Epithelial cell of proximal tubule (primary cell): ENCODE measurements at places on chromosomes 1 and 21.
A peak's percentile ranks its signal among the peaks of the same experiment; 100 is the strongest.

DNA sequence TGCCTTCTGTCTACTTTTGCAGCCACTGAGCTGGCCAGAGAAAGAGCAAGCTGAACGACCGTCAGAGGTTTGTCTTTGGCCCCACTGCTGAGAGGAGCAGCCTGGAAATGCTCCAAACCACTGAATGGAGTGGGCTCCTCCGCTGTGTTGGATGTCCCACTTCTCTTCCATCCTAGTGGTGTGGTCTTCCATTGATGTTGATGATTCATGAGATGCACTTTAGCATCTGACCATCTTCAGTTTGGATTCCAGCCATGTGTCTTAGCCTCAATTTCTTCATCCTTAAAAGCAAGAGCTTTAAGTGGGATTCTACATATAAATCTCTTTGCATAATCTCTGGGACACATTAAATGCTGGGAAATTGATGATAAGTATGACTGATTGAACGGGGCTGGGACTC is 276.9 kb downstream of the SIPA1L2 start:
- no peak for DNase-seq

- no peak for DNase-seq
Measured at GRCh38 chr1:245698860-245699259, 544.1 kb downstream of the KIF26B start.

- peak; percentile 2 for DNase-seq
Measured at GRCh38 chr1:229479660-229480399, 28.3 kb downstream of the NUP133 start.

DNA sequence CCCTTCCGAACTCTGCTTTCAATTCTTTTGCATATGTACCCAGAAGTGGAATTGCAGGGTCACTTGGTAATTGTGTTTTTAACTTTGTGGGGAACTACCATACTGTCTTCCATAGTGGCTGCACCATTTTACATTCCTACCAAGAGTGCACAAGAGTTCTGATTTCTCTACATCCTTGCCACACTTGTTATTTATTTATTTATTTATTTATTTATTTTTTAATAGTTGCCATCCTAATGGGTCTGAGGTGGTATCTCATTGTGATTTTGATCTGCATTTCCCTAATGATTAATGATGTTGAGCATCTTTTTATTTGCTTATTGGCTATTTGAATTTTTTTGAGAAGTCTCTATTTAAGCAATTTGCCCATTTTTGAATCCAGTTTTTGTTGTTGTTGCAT is 422.4 kb downstream of the PTPRU start:
- DNase-seq: no peak

DNA sequence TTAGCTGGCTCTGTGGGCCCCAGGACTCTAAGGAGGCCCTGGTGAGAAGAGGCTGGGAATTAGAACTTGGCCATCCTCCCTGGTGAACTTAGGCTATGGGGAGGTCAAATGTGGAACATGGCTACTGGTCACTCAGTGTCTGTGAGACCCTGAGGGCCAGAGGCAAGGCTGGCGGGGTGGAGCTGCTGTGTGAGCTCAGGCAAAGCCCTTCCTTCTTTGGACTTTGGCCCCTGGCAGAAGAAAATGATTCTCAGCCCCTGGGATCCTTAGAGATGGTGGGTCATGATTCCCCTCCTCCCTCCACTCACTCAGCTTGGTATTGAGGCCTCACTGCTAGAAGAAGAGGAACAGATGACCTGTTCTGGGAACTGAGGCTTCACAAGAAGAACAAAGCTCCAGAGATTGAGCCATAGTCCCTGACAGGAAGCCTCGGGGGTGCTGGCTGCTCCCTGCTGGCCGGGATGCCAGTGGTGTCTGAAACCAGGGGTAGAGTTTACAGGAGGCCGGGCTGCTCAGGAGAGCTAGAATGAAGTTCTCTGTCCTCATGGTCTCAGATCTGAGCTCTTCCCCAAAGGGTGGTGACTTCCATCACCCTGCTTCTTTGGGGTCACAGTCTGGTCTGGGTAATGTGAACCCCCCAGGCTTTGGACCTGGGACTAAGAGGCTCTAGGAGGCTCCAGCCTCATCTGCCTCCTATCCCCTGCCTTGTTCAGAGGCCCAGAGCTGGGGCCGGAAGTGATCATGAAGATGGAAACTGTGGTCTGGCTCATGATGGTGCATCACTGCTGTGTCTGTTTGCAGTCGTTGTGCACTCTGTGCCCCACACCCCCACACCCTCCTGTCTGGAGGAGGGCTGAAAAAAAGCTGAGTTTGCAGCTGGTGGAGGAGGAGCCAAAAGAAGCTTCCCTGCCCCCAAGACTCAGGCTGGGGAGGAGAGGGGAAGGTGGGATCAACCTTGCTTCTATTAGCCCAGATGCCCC is 905 bp downstream of the BTBD19 start:
- no peak for DNase-seq

GRCh38 chr1:51558375-51558924 is 39.4 kb upstream of the EPS15 start:
- DNase-seq: no peak

DNA sequence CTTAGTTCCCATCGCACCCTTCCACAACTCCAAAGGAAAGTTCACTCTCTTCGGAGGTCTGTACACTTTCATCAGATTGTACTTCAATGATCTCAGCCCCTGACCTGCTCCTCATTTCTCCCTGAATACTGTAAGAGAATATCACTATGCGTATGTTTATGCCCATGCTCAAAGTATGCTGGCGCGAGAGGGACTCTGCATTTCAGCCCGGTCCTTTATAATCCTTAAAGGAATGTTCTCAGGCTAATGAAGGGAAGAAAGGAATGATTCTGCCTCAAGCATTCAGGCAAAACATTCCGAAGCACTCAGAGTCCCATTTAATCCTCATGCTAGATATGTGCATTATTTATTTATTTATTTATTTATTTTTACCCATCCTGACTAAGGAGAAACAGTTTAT is 76.8 kb downstream of the PLD5 start:
- no peak for DNase-seq

GRCh38 chr1:67887146-67887545 is 53.9 kb upstream of the GNG12 start:
- DNase-seq: no peak

- no peak for DNase-seq
Measured at GRCh38 chr1:19043579-19044443, 87.3 kb upstream of the IFFO2 start.

DNA sequence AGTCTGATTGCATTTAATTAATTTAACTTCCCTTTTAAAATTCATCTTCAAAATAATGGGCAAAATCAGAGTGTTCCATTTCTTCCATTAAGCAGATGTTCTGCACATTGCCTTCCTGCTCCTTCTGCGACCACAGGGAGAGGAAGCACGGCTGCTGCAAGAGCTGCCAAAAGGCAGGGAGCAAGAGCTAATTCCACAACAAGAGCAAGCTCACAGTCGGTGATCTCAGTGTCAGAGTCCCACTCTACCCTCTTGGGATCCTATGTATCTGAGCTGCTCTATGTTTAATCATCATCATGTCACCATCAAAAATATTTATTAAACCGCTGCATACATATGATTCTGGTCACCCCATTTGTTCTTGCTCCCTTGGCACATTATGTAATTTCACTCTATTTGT is 255.3 kb upstream of the CAMK1G start:
- DNase-seq: no peak

GRCh38 chr1:180563026-180563827 is 4.5 kb downstream of the OVAAL start:
- no peak for DNase-seq

GRCh38 chr1:47382399-47382983 is 33.6 kb upstream of the FOXE3 start:
- no peak for DNase-seq

DNA sequence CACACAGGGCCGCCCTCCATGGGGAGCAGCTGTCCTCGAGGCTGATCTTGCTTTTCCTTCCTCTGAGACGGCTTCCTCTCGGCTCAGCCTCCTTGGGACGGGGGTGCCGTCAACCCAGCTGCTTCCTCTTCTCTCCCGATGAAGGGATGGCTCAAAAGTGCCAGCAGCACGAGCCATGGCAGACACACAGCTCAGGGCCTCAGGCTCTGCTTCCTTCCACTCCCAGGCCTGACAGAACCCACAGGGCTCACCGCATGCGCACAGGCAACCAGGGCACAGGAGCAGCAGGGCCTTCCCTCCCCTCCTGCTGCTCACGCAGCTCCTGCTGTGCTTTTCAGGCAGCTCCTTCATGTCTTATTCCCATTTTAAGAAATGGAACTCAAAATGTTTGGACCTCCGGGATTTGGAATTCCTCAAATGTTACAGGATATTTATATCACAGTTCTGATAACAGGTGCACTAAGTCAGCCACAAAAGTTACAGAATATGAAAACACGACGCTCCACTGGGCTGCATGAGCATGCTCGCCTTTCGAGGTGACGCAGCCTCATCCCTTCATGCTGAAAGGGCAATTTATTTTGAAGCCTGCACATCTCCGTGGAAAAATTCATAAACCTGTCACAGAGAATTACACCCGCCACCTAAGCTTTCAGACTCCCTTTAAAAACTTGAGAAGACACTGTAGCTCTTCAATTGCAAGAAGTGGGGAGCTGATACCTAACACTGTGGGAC is 84.4 kb downstream of the HSF2BP start:
- DNase-seq: no peak

DNA sequence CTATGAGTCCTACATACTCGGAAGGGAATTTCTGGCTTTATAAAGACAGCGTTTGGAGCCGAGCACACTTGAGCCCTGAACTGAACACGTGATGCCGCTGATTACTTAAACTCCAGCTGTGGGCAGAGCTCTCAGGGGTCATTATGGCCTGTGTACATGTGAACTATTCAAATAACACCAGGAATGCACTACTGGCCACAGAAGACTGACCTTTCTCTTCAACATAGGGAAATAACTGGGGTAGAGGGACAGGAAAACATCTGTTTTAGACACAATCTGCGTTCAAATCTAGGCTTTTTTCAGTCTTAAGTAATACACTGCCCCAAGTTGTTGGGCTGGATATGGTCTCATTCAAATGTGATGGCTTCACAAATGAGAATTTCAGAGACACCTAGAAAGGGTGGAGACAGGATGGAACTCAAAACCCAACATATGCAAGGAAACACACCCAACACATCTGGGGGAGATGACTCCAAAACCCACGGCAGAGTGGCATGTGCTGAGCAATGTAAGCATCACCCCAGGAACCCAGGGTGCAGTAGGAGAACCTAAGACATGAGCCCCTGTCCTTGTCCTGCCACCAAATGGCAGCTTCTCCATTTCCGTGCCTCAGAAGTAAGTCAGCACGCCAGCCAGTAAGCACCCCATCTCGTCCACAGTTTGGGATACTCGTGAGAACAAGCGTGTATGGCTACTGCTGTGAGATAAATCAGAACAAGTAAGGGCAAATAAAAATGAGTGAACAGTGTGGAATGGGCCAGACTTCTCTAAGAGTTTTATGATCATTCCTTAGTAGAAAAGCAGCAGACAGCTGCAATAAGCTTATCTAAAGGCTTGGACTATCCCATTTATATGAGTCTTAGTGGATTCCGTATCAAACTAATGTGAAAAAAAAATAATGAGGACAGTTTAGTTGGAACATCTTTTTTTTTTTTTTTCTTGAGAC is 24.9 kb downstream of the NID1 start:
- DNase-seq: no peak

GRCh38 chr1:175597969-175598765 is 145.2 kb downstream of the TNR start:
- DNase-seq: peak; percentile 23

DNA sequence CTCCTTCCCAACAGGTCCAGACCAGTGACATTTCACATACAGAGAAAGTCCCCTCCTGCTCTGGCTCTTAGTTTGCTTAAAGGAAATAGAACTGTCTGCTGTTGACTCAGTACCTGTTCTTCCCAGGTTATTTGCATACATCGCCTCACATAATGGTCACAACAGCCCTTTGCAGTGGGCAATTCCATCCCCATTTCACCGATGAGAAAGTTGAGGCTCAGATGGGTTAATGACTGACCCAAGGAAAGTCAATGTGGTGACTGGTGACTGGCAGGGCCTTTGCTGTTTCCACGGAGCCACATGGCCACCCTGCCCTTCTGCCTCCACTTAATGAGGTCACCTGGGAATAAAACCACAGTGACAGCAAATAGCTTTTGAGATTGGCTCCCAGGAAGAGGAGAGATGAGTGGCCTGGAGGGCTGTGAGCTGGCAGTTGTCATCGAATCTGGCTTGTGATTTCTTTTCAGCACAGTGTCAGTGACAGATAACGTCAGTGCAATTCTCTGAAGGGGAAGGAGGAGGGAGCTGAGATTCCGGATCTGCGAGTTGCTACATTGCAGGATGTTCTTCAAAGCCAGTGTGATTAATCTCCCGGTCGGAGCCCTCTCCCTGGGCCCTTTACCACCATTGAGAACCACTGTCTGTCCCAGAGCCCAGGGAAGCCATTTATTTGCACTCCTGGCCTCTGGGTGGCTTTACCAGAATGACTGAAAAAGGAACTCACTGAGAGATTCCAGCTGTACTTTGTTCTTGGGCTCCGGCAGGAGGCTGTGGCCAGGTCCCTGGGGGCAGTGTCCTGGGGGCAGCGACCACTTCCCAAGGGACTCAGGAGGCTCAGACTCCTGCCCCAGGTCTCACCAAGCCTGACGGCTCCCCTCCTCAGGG is 117.2 kb downstream of the CNIH3 start:
- DNase-seq: no peak

DNA sequence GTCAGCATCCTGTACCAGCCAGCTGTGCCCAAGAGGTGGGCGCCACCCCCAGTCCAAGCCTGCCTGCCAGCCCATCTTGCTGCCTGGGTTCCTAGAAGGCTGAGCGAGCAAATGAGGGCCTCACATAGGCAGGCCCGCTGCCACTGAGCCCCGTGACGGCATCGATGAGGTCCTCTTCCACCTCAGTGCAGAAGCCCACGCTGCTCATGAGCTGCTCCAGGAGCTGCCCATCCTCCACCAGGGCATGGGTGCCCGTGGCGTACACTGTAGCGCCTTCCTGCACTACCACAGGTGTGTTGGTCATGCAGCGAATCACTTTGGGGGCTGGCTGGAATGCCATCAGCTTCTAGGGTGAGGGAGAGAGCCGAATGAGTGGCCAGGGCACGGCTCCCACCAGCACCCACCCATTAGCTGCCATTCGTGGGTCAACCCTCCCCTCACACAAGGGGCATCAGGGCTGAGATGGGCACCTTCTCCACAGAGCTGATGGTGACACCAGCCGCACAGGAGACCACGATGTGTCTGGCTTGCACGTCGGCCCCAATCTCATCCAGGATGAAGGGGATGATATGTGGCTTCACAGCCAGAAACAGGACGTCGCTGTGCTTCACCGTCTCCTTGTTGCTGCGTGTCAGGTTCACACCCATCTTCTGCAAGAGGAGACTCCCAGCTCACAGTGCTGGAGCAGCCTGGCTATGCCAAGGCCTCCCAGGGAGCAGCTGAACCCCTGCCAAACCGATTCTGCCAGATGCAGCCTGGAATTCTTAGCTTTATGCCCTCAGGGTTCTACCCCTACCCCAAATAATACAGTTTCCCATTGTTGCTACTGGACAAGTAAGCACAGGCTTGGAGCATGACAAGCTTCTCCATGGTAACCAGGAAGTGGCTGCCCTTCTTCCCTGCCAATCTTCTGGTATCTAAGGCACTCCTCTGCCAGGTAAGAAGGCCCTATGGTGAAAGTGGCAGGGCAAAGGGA is 2.0 kb downstream of the PYCR2 start:
- DNase-seq: no peak

- no peak for DNase-seq
Measured at GRCh38 chr1:230282157-230282556, 144.0 kb downstream of the PGBD5 start.
